ENCODE measurements at places on chromosomes 7 and 10.

DNA sequence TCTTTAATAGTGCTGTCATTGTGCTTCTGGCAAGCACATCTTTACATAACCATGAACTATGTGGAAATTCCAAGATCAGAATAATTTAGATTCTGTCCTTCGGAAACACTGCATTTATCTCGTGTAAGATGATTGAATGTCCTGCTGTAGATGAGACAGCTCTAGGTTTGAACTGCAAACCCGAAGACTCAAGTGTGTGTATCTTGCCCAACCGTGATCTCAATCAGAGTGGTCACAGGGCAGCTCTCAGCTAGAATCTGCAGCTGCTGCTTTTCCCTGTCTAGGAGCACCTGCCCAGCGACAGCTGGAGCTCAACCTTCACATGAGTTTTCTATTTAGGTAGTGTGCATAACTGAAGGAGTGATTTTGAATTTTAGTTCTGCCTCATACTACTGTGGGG, 17.5 kb upstream of the KIF20B start:
- peak; percentile 31 for DNase-seq

GRCh38 chr10:114471906-114472876, 67.9 kb upstream of the AFAP1L2 start:
- DNase-seq: no peak

- DNase-seq: no peak
Observed at GRCh38 chr10:132027423-132027983, 38.2 kb upstream of the JAKMIP3 start.

DNA sequence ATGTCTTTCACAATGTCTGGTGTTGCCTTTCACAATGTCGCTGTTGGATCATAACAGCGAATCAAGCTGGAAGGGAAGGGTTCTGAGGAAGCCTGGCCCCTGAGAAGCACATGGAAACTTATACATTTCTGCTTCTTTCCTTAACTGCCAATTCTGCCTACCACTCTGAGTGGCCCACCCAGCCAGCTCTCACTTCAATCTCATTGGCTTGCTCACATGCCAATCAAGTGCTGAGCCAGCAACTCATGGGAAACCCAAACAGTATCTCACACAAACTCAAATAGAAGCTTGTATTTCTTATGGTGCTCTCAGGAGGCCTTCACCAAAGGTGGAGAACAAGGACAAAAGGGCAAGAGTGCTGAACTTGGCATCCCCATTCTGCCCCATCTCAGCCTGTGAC, 117.4 kb upstream of the GPR26 start:
- DNase-seq: no peak

DNA sequence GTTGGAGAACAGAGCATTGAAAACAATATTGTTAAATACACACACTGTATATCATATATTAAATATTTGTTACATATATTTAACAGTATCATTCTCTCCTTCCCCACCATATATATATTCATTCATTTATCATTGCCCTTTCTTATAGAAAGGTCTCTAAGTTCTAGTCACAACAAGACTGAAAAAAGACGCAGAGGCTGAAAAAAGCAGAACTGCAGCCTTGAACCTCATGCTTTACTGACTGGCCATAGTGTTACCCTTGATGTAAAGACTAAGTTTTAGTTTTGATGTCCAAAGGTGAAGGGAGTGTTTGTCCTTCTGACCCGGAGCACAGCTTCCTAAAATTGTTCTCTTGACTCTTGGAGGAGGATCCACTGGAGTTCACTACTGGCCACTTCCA, 247.9 kb downstream of the PTEN start:
- DNase-seq: no peak

GRCh38 chr7:69450456-69450855, 147.8 kb upstream of the AUTS2 start:
- DNase-seq: no peak
